ENCODE measurements at places on chromosomes 4 and X. TPM values are rescaled to one million over a fixed set of nuclear protein-coding genes. Genes with fewer than 3 reads are reported as not detected.

DNA sequence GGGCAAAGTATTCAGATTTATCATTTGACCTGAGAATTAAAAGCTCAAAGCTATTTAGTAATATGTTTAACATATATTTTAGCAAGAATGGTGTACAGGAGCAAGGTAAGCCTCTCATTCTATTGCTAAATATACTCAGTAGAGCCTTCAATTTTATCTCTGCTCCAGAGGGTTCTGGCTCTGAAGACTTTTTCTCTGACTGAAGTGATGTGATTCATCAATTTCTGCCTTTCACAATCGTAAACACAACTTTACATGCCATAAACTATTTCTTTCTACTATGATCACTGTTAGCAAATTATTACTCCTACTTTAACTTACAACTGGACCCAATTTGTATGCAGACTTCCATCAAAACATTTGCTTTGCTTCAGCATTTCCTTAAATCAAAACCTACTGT, 315.0 kb upstream of the NDST4 start:
- no peaks in the 10 kb centered on the region for H3K27me3 ChIP-seq
- no peaks in the 10 kb centered on the region for H3K4me1 ChIP-seq
- no peak for DNase-seq
- no peaks in the 10 kb centered on the region for H3K36me3 ChIP-seq
- no peak overlapping the region for H3K4me3 ChIP-seq
- no peak overlapping the region for H3K27ac ChIP-seq

DNA sequence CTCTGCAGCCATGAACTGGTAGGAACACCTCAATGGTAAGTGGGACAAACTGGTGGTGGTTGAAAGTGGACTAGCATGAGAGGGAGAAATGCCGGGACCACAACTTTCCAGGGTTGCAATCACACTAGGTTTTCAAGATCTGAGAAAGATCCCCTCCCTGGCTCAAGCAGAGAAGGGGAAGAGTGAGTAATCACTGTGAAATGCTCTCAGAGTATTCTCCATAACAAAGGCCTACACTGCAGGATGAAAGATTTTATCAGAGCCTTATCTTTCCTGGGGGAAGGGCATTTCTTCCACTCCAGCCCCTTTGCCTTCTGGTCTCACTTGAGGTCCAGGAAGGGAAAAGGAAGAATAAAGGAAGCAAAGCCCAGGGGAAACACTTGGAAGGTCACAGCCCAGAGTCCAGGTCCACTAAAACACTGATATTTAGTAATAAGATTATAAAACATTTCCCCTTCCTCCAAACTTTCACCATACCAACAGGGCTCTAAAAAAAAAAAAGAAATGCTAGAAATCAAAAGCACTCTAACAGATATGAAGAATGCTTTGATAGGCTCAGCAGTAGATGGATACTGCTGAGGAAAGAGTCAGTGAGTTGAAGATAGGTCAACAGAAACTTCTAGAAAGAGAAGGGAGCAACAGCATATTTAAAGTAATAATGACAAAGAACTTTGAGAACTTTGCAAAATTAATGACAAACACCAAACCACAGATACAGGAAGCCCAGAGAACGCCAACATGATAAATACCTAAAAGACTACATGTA, 95.9 kb downstream of the WDFY3 start:
- peak; percentile 40 for DNase-seq
- no peaks in the 10 kb centered on the region for H3K27me3 ChIP-seq
- H3K27ac ChIP-seq = peak overlapping the region; percentile 71
- no peaks in the 10 kb centered on the region for H3K4me1 ChIP-seq

- no peak overlapping the region for H3K4me3 ChIP-seq
- no peak for DNase-seq
- no peak overlapping the region for H3K27ac ChIP-seq
- H3K27me3 ChIP-seq = no peaks in the 10 kb centered on the region
Observed at GRCh38 chrX:152819266-152819665, 11.3 kb downstream of the CETN2 start.

- no peaks in the 10 kb centered on the region for H3K36me3 ChIP-seq
- DNase-seq = no peak
- H3K4me3 ChIP-seq = no peak overlapping the region
- no peaks in the 10 kb centered on the region for H3K4me1 ChIP-seq
Observed at GRCh38 chrX:148135738-148136137, 154.6 kb downstream of the FMR1NB start.

GRCh38 chr4:37758226-37758625, 68.3 kb upstream of the PGM2 start:
- no peaks in the 10 kb centered on the region for H3K36me3 ChIP-seq
- H3K4me1 ChIP-seq = no peaks in the 10 kb centered on the region
- H3K27ac ChIP-seq = no peak overlapping the region

DNA sequence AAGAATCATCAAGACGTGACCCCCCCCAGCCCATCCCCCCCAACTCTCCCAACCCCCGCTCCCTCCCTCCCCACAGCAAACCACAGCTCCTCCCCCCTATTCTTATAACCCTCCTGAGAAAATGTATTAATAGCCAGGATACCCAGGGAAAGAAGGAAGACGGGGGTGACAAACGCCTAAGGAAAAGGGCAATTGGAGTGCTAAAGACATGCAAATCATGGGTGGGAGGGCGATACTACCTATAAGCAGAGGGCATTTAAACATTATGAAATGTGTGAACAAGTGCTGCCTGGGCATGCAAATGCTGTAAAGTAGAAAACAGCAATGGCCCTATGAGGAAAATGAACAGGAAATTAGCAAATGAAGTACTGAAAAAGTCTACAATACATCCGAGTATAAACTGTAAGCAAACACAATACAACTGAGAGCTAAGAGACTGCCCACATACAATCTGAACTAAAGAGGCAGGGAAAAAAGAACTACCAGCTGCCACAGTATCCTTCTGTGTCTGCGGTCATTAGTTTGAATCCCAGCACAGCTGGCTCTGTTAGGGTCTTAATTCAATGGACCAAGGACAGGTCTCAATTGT, 2.4 kb downstream of the CXXC4 start:
- peak; percentile 40 for DNase-seq
- peak overlapping the region; percentile 81 for H3K4me3 ChIP-seq
- peaks cover 5% of the 10 kb centered on the region for H3K4me1 ChIP-seq
- H3K27me3 ChIP-seq = no peaks in the 10 kb centered on the region
- H3K36me3 ChIP-seq = no peaks in the 10 kb centered on the region

DNA sequence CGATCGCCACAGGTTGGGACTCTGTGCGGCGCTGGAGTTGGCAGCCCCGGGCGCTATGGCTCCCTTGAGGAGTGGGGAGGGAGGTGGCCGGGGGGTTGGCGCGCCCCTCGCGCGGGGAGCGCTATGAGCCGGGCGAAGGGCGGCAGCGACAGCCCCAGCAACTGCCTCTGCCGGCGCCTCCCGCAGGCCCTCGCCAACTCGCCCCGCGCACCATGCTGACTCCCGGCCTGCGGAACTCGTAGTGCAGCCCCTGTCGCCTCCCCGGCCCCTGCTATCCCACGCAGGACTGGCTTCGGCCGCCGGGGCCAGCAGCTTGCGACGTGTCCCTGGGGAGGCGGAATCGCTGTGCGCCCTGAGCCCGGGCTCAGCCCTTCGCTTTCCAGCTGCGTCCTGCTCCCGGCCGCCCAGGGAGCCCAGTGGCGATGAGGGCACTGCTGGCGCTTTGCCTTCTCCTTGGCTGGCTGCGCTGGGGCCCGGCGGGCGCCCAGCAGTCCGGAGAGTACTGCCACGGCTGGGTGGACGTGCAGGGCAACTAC, 415 bp downstream of the SHISA3 start:
- peak; percentile 18 for DNase-seq
- H3K27me3 ChIP-seq = peaks cover 89% of the 10 kb centered on the region
- peaks cover 27% of the 10 kb centered on the region for H3K4me1 ChIP-seq

DNA sequence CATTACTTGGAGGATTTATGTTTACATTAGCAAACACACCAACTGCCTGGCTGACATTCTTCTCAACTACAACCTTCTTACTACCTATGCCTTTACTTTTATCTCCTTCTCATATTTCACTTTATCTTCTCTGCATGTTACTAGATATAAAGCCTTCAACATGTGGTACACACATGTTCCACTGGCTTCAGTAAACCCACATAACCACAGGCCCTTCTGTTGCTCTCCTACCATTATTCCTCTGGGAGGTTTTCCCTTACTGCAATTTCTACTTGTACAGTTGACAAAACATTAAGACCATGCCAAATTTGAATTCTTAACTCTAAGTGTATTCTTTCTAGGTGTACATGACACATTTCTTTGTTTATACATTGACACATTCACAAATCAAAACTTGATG, 133.1 kb downstream of the ARAP2 start:
- DNase-seq = no peak
- no peaks in the 10 kb centered on the region for H3K4me1 ChIP-seq
- no peak overlapping the region for H3K27ac ChIP-seq
- H3K36me3 ChIP-seq = no peaks in the 10 kb centered on the region
- no peaks in the 10 kb centered on the region for H3K27me3 ChIP-seq

DNA sequence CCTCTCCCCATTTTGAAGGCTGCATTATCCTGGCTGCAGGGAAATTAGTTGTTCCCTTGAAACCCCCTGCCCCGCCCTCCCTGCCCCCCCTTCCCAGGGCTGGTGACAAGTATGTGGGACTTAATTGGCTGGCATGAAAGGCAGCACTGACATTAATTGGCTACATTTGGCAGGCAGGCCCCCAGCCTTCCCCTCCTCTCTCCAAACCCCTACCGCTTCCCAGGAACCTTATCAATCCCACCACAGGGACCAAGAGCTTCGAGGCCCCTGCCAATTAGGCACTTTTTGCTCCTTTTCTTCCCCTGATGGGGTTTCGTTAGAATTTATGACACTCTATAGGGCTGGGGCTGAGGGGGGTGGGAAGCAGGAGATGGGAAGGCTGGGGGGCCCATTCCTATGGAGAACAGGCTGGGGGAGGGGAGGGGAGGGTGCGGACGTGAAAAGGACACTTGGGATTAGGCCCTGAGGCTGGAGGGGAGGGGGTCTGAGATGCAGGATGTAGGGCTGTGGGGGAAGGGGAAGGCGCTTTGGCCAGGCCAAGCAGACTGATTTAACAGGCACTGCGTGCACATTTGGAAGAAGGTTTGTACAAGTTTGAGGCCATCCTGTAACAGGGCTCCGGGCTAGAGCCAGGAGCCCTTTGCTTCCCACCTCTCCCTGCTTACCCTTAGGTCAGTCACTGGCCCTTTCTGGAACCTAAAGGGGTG, 52.2 kb downstream of the EFNB1 start:
- no peaks in the 10 kb centered on the region for H3K36me3 ChIP-seq
- H3K4me1 ChIP-seq = no peaks in the 10 kb centered on the region
- no peak overlapping the region for H3K4me3 ChIP-seq
- H3K27me3 ChIP-seq = no peaks in the 10 kb centered on the region
- H3K27ac ChIP-seq = no peak overlapping the region
- no peak for DNase-seq

- H3K27ac ChIP-seq = no peak overlapping the region
- DNase-seq = no peak
- no peaks in the 10 kb centered on the region for H3K27me3 ChIP-seq
- H3K36me3 ChIP-seq = no peaks in the 10 kb centered on the region
- H3K4me3 ChIP-seq = no peak overlapping the region
Observed at GRCh38 chrX:74449322-74449936, 28.1 kb downstream of the SLC16A2 start.

GRCh38 chrX:1589356-1590130, 1.9 kb upstream of the AKAP17A start:
- peaks cover 11% of the 10 kb centered on the region for H3K4me1 ChIP-seq
- no peak for DNase-seq
- H3K27ac ChIP-seq = no peak overlapping the region
- no peak overlapping the region for H3K4me3 ChIP-seq

The HAUS3 gene
- total RNA-seq = 13.4 TPM

The CHRDL1 gene
- total RNA-seq = 1.6 TPM

The ZFX gene
- total RNA-seq = 74.0 TPM

The FAM184B gene
- total RNA-seq = not detected

The CSAG2 gene
- not detected for total RNA-seq

The PAK3 gene
- 1.2 TPM for total RNA-seq

The FAM9C gene
- total RNA-seq = not detected

The VCX3B gene
- total RNA-seq = not detected

All from hepatocyte (in vitro differentiated cells).